ENCODE measurements at places on chromosomes 11 and 22.
A peak's percentile ranks its signal among the peaks of the same experiment; 100 is the strongest.

DNA sequence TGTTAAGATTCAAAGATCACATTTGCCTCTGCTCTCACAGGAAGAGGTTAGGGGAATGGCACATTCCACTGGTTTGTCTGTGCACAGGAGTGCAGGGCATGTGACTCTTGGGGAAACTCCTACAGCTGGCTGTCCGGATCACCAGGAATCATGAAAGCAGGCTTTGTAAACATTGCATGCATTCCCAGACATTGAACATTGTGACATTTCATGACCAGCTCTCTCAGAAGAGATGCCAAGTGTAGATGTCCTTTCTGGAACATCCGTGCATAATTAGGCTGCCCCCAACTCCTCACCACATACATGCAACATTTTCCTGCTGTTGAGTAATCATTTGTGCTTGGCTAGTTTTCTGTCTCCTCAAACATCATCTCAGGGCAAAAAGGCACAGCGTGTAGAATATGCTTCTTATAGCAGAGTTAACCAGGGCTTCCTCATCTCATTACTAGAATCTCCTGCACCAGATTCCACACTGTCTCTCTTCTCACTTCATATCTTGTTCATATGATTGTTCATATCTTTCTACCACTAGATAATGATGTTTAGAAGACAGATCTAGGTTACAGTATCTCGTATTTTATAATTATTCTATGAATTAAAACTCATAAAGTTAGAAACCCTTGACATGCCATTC lies 694.7 kb downstream of the NTM start:
- DNase-seq: no peak

- DNase-seq: no peak
These were observed 55.8 kb downstream of the C11orf58 start for GRCh38 chr11:16794047-16794818.

- DNase-seq: no peak
These were observed 18.1 kb upstream of the CSTF3 start for GRCh38 chr11:33179348-33179803.

DNA sequence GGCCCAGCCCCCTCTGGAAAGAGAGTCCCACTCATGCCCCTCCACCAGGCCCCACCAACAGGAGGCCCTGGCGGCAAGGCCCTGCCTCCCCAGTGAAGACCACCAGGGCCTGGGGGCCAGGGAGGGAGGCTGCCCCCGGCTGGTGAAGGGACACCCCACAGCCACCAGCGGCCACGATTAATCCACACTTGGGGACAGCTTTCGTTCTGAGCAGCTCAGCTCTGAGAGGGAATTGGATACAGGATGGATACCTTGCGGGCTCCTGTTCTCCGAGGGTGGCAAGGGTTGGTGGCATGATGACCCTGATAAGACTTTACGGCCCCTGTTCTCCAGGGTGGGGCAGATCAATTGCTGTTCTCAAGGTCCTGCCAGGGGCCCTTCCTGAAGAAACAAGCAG lies 6.9 kb upstream of the NLRP6 start:
- no peak for DNase-seq

DNA sequence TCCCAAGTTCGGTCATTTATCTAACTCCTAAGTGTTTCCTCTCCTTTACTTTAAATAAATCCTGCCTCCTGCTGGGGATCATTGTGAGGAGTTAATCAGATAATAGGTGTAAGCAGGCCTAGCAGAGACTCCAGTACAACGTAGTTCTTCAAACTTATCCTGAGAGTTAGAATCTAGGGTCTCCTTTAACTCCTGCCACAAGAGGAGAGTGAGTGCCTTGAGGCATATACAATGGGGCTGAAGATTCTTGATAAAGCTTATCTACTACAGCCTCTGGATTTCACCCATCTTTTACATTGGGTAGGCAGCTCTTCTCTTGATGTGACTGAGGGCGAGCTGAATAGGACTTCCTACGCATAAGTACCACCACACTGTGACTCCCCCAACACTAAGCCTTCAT lies 3.1 kb upstream of the GALNT18 start:
- DNase-seq: no peak

DNA sequence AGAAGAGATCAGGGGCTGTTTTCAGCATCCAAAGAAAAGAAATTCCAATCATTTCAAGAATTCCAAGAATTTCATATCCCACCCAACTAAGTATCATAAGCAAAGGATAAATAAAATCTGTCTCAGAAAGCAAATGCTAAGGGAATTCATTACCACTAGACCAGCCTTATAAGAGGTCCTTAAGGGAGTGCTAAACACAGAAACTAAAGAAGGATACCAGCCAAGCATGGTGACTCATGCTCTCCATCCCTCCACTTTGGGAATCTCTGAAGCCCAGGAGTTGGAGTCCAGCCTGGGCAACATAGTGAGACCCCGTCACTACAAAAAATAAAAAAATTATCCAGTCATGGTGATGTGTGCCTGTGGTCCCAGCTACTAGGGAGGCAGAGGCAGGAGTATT lies 17.8 kb downstream of the FADD start:
- DNase-seq: no peak

GRCh38 chr11:126680131-126680530 lies 320.4 kb downstream of the KIRREL3 start:
- DNase-seq: no peak

DNA sequence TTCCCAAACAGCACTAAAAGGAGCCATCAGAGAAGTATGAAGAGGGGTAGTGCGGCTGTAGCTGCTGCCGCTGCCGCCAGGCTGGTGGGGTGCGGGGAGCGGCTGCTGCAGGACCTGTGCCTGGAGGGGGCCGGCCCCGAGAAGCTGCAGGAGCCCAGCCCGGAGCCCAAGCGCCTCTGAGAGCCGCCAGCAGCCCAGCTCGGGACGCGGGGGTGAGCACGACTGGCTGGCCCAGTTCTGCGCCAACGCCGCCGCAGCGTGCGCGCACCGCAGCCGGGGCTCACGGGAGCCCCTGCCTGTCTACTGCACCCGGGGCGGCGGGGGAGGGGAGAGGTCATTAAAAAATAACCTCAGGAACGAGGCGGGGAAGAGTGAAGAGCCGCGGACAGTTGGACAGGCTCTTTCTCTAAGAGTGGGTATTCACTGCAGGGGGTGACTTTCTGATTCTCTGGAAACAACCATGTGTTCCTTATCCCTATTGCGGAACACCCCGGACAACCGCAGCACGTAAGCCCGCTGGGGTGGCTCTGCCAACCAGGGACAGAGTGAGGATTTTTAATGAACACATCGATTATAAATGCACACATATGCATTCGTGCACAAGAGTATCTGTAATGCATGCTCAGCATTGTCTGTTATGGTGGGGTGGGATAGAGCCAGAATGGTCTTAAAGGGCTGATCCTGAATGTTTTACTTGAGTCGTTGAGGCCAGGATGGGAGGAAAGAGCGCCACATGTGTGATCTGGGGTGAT lies 453 bp downstream of the GAS2 start:
- no peak for DNase-seq

DNA sequence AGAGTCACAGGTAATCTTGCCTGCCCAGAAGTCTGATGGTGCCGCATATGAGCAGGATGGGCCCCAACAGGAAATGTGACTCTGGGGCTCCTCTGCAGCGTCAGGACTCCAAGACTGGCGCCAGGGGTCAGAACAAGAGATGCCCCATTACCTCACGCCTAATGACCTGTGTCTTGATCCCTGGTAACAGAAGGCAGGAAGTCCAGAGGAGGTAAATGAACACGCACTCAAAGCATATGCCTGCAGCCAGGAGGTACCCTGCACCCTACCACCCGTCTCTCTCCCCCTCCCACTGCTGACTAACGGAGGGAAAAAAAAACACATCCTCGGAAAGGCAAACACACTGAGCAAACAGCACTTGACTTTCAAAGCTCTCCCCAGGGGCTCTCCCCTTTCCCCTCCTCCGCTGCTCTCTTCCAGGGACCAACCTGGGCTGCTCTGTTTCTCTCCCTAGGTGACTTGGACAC lies 37.3 kb downstream of the ABCC8 start:
- DNase-seq: no peak

- no peak for DNase-seq
These were observed 31.3 kb downstream of the MTNR1B start for GRCh38 chr11:93000511-93001476.

DNA sequence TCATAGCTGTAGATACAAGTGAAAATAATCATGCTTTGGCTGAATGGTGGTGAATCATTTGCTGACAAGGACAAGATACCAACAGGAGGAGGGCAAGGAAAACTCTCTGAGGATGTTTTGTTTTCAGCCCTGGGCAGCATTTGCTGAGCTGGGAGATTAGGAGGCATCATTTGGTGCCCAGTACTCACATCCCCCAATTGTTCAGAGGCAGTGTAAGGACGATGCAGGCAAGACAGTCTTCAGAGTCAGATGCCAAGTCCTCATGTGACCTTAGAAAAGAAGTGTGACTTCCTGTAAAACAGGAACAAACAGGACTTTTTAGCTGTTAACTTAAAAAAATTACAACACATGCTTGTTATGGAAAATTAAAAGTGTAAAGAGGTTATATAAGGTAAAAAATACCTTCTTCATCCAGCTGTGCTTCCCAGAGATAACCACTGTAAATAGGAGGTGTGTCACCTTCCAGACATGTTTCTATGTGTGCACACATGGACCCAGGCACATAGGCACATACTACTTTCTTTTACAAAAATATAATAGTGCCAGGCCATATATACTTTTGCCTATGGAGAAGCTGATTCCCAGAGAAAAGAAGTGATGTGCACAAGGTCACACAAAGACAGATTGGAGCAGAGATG lies 18.0 kb downstream of the CNTF start:
- DNase-seq: no peak

GRCh38 chr22:35921777-35922176 lies 106.8 kb downstream of the RBFOX2 start:
- DNase-seq: peak; percentile 2

- no peak for DNase-seq
These were observed 1.0 kb upstream of the BRSK2 start for GRCh38 chr11:1388763-1389102.

- DNase-seq: no peak
These were observed 1.9 kb downstream of the GRIA4 start for GRCh38 chr11:105611572-105612441.

DNA sequence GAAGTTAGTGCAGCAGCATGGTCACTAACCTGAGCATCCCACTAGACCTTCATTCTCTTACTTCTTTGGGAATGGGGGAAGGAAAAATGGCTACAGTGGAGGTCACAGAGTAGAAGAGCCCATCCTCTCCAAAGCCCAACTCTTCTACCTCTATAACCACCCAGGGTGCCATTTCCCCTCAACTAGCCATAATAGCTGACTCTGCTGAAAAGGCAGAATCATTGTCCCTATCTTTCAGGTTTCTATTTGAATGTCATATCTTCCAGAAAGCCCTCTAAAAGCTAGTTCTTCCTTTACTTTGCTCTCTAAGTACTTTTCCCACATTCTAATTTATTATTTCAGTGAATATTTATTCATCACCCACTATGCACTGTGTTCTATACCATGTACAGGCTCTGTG lies 421.6 kb downstream of the TENM4 start:
- DNase-seq: no peak

DNA sequence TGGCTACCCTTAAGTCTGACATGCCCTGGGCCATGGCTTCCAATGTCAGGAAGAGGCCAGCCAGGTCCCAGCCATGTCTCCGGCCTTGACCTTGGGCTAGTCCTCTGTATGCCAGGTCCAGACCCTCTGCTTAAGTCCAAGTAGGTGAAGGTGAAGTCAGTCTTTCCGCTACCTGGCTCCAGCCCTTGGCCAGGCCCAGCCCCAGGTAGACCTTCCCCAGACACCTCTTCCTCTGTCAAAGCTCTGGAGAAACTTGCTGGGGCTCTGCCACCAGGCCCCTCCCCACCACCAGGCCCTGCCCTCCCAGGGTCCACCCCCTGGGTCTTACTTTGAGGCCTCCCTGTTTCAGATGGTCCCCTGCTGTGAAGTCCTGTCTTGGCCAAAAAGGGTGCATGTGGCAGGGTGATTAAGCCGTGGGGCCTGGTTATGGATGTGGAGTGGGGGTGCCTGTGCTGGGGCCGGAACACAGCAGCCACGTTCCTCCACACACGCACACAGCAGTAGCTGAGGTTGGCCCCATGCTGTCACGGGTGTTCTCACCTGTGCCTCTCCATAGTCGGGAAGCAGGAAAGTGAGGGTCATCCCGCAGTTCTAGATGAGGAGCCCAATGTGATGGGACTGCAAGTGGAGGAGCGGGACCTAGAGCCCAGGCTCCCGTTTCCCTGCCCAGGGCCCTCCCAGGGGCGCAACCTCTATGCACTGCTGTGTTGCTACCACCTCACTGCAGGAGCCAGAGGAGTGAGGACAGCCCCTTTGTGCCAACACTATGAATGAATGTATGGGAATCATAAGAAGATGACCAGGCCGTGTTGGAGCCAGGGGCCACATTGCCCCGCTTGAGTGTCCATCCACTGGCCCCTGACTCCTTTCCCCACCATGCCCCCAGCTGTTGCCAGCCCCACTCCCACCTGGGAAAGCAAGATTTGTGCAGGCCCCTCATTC lies 72.2 kb downstream of the LINC01488 start:
- no peak for DNase-seq

DNA sequence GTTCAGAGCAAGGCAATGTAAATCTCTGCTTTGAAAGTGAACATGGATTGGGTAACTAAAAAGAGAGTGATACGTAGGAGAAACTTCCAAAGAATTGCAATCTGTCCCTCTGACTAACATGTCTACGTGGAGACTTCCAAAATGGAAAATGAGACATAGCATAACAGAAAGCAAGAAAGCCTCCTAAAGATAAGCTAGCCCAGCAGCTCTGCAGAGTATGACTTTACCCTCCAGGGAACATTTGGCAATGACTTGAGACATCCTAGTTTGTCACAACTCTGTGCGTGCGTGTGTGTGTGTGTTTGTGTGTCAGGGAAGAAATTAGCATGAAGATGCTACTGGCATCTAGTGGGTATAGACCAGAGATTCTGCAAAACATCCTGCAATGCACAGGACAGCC lies 817.4 kb downstream of the NTM start:
- DNase-seq: no peak

GRCh38 chr11:8301622-8302021 lies 37.9 kb upstream of the LMO1 start:
- DNase-seq: no peak

DNA sequence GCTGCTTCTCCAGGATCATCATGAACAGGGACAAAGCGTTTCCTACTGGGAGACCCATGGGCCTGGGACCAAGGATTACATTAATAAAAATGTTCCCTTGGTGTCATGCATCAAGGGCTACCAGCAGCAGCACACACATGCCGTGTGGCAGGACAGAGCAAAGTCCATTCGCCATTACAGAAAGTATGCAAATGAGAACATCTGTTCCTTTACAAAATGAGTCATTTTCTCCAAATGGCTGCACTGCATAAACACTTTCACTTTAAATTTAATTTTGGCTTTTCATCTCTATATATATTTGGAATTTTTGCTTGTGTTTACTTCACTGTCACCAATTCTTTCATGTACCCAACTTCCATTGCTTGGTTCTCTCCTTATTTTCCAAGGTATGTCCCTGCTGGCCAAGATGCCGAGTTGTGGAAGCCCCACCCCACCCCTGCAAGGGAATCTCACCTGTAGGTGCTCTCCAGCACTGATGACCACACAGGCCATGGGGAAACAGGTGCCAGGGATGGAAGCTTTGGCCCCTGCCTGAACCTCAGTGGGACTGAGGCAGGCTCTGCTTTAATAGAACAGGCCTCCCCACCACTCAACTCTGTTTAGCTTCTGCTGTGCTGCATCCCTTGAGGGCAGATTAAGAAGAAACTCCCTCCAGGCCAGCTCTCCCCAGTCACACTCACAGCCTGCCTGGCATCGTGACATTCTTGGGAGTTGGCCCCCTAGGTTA lies 15.6 kb upstream of the GNAZ start:
- DNase-seq: no peak

- DNase-seq: no peak
These were observed 23.5 kb upstream of the TH start for GRCh38 chr11:2194877-2195755.

Measured in stimulated activated CD4-positive, alpha-beta T cell treated with anti-CD3 and anti-CD28 coated beads, TNF-alpha, amount 100 ng/mL, for 1 hour (primary cell).